Iris pigment epithelial cell (primary cell): ENCODE measurements at places on chromosomes 3 and 15.

DNA sequence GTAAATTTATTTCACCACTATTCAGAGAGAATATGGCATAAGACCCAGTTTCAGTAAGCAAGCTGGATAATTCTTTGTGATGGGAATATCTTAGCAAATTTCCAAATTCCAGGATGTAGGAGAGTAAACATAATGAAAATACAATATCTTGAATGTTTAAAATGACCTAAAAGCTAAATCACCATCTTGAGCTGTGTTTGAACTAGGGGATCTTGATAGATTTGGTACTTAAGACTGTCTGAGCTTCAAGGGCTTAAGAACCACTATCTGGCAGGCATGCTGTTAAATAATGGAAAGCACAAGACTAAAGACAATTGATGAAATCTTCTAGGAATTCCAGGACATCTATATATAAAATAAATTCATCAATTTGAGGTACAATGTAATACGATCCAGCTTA, 217.7 kb downstream of the ATP8B4 start:
- DNase-seq, result no peak

DNA sequence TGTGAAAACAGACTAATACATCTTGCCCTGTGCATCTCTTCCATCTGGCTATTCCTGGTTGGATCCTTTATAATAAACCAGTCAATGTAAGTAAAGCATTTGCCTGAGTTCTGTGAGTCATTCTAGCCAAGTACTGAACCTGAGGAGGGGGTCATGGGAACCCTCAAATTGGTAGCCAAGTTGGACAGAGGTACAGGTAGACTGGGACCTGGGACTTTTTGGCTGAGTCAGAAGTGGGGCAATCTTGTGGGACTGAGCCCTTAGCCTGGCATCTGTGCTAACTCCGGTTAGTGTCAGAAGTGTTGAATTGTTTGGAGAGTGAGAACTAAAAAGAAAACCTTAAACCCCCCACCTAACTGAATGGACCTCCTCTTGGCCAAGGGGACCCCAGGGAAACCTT, 21.0 kb upstream of the LIMD1 start:
- no peak for DNase-seq

DNA sequence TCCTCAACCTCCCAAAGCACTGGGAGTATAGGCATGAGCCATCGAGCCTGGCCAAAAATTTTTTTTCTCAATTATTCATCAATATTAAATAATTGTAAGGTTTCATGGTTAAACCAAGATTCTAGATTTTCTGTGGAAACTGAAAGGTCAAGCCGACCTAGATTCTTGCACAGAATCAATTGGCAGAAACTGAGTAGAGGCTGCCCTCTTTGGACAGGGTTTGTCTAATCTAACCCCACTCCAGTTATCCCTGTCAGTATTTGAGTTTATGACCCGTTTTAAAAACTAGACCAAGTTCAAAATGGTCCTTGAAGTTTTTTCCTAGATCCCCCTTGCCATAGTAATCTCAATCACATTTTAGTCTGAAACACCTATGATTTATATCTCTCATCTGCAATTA, 8.6 kb upstream of the ADAM10 start:
- peak; percentile 44 for DNase-seq

DNA sequence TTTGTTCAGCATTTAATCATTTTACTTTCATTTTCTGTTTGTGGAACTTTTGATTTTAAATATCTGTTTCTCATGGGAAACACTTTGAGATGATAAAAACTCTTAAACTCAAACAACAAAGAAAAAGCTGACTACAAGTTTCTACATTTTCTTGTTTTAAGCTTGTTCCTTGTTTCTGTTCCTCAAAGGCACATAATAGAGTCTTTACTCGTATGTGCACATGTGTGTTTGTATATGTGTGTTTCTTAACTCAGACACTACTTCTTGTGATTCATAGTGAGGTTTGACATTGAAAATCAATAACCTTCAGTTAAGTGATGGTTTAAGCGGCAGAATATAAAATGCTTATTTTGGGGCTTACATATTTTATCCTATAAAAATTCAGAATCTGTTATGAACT, 786.7 kb upstream of the EPHA6 start:
- DNase-seq, result no peak
